Stimulated activated CD4-positive, alpha-beta T cell treated with anti-CD3 and anti-CD28 coated beads, Interleukin-1b, Interleukin-23, amount 100 ng/mL, for 1 hour (primary cell): ENCODE measurements at places on chromosomes 5 and 9.

DNA sequence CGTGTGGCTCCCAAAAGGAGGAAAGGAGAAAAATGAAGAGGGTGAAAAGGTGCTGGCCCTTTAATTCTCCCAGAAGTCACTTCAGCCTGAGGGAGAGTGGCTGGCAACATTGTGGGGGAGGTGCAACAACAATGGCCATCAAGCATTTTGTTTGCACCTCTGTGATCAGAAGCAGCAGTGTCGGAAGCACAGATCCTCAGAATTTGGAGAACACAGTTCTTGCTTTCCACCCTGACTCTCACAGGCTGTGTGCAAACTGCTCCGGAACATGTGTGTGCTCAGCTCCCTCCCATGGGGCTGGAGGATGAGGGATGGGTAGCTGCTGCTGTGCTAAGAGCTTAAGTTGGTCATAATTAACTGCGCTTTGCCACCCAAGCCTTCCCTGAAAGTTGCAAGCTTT is 127.1 kb downstream of the DPYSL3 start:
- DNase-seq = no peak

DNA sequence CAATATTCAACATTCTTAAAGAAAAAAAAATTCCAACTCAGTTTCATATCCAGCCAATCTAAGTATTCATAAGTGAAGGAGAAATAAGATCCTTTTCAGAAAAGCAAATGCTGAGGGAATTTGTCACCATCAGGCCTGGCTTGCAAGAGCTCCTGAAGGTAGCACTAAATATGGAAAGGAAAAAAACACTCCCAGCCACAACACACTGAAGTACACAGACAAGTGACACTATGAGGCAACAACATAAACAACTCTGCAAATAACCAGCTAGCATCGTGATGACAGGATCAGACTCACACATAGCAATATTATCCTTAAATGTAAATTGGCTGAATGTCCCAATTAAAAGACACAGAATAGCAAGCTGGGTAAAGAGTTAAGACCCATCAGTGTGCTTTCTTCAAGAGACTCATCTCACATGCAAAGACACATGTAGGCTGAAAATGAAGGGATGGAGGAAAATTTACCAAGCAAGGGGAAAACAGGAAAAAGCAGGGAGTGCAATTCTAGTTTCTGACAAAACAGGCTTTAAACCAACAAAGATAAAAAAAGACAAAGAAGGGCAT is 33.1 kb downstream of the ANKRD33B start:
- no peak for DNase-seq

- DNase-seq = no peak
Measured at GRCh38 chr5:94715768-94716167, 97.3 kb downstream of the SLF1 start.

- DNase-seq = no peak
Measured at GRCh38 chr5:2303431-2304100, 420.8 kb upstream of the IRX4 start.

DNA sequence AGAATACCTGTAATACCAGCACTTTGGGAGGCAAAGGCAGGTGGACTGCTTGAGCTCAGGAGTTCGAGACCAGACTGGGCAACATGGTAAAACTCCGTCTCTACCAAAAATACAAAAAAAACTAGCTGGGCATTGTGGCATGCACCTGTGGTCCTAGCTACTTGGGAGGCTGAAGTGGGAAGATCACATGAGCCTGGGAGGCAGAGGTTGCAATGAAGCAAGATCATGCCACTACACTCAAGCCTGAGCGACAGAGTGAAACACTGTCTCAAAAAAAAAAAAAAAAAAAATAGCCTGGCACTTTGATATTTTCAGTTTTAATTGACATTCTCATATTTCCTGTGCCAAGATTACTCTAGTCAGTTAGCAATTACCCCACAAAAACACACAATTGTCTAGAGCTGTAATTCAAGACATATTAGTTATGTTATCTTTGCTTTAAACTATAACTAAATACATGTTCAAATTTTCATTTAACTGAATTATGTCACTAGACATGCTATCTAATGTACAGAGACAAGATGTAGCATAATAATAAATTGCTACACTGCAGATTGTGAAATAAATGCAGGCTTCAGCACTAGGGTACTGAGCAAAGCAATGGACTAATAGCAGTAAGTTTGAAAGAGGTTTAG is 378.2 kb upstream of the GRAMD2B start:
- no peak for DNase-seq

GRCh38 chr9:35618325-35618727 is at the start of gene CD72:
Gene CD72, minus strand, starts transcription at chr9:35618413. Its CDS starts 110 bp downstream, at chr9:35618303.
- no peak for DNase-seq

GRCh38 chr9:98797491-98797890 is 1.1 kb upstream of the ANKS6 start:
- DNase-seq = no peak

- no peak for DNase-seq
Measured at GRCh38 chr5:17077440-17078233, 139.8 kb upstream of the BASP1 start.

DNA sequence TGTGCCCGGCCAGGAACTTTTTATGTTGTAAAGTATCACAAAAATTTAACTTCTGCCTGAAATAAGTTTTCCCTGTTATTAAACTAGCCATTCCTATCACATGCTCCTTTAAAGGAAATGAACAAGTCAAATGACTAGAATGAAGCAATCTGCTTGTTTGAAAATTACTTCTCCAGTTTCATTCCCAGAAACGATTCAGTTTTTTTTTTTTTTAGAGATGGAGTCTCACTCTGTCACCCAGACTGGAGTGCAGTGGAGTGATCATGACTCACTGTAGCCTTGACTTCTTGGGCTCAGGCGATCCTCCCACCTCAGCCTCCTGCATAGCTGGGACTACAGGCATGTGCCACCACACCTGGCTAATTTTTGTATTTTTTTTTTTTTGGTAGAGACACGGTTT is 13.3 kb upstream of the GNG10 start:
- no peak for DNase-seq

DNA sequence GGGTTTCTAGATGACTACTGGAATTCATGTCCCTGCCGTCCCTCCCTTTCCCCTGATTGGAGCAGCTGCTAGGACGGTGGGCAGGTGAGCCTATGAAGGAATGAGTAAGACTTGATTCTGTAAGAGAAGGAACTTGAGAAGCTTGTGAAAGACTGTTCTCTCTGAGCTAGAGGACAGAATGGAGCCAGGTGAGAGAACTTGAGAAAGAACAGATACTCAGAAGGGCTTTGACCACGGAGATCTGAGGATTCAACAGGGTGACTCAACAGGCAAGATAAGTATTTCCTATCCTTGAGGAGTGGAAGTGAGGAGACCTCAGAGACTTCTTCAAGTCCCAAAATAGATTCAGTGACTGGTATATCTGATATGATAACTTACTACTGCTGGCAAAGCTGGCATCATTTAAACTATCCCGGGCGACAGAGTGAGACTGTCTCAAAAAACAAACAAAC is 41.9 kb downstream of the HSDL2 start:
- DNase-seq = no peak

DNA sequence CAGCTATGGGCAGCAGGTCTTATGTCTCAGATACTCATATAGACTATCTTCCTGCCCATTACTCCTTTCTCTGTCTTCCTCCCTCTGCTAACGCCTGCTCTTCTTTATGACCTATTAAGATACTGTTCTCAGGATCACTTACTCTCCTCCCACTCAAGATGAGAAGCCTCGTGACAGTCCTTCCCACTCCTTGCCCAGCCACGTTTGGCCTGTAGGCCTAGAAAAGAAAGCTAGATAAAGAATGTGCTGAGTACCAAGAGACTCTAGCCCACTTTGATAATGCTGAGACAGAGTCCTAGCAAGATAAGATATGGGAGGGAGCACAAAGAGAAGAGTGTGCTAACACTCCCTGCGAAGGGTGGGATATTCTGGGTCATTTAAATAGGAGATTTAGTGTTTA is 6.8 kb upstream of the DENND4C start:
- DNase-seq = no peak

DNA sequence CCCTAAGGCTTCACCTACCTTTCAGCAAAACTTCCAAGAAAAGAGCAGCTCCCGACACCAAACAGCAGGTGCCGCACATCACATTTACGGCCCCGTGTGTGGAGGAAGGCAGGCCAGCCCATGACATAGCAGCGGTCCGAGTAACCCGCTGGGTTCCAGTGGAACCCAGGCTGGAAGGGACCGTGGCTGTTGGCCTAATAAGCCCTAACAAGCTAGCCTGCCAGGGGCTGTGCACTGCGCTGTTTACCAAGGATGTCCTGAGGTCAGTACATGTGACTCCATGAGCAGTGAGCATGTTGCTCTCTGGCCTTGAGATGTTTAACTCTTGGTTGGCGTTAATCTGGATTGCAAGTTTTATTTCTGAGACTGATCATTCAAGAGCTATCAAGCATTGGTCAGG is 131.5 kb downstream of the FSTL4 start:
- DNase-seq = no peak

DNA sequence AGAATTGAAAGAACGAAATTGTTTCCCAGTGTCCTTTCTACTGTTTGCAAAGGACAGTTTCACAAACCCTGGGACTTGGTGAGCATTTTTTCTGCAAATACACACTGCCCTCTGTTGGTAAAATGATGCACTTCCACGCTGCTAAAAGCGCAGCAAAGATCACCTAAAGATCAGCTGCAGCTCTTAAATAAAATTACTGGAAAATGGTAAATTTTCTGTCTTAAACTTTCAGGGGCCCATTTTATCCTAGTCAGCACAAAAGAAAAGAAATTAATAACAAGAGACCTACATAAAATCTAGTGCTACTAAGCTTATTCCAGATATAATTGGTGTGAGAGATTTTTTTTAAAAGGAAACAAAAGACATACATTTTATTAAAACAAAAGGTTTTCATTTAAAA is 566.0 kb downstream of the CAAP1 start:
- DNase-seq = no peak

DNA sequence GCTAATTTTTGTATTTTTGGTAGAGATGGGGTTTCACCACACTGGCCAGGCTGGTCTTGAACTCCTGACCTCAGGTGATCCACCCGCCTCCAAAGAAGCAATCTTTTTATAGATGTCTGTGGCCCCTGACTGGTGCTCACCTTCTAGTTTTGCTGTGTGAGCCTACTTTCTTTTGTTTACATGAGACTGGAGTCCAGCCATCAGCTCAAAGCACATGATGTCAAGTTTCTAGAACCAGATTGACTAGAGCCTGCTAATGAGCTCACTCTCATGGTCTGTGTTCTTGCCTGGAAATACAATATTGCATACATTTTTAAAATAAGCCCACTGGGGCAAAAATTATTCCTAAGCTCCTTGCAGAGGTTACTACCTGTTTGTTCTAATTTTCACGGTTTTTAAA is 102.9 kb upstream of the PIK3R1 start:
- DNase-seq = no peak

- no peak for DNase-seq
Measured at GRCh38 chr5:14143841-14144585, 871 bp downstream of the TRIO start.

DNA sequence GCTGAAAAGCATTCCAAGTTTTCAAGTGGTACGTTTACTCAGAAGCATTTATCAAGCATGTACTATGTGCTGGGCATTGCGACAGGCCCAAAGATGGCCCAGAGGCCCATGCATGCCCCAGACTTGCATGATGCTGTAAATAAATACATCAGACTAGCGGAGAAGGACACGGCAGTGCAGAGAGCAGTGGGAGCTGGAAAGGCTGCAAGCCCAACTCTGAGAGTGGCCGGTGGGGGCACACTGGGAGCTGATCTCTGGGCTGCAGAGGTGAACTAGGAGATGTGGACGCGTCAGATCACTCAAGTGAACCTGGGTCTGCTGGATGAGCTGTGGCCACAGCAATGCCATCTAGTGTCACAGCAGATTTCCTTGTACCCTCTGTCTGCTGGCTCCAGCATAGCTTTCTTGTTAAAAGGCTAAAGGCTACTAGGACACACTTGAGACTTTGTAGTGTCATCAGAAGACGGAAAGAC is 246.9 kb downstream of the FANCC start:
- DNase-seq = no peak

DNA sequence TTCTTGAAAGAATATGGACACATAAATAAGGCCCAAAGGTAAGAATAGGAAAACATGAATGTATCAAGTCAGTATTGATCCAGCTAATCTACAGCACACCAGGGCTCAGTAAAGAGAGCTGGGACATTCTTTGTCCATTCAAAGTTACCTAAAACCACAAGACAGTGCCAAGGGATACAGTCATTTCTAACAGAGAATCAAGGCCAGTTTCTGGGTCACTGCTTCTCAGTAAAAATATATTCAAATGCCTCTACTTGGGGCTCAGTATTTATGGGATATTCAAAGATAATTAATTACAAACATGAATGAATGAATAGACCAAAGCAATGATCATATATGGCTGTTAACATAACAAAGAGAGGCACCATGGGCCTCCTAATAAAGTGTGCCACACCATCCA is 34.9 kb downstream of the MTMR12 start:
- no peak for DNase-seq

DNA sequence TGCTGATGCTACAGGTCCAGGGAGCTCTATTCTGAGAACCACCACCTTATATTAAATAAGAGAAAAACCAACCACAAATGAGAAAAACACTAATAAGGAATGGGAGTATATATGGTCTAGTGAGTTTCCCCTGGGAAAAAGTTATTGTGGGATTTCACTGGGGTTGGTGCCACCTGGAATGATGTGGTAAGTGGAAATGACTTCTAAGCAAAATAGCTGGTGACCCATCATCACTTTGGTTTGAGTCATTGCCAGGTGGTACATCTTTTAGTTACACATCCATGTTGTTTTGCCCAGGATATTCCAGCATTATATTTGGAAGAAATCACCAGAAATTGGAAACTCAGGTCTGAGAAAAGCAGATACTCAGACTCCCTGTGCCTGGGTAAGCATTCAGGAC is 437.3 kb downstream of the DTWD2 start:
- DNase-seq = no peak

DNA sequence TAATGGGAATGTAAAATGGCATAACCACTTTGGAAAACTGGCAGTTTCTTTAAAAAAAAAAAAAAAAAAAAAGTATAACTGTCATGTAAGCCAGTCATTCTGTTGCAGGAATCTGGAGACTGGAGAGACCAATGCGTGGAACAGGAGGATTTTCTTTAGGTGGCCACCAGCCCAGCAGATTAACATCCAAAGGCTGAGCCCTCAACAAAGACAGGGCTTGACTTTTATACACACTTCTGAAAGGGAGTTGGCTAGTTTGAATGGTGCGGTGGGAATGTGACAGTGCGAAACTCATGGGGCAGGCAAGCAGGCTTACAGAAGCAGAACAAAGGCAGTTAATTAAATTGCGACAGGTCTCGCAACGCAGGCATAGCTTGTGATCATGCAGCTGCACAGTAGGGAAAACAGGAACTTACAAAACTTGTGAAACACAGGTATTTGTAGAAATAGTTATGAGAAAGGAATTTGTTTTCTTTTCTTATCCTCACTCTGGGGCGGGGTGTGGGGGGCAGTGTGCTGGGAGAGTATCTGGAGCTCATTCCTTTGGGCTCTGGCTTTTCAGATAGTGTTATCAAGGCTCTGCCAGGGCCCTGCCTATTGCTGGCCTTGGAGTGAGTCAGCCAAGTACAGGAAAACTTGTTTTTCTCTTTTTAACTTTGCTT is 12.0 kb downstream of the UIMC1 start:
- no peak for DNase-seq

- DNase-seq = no peak
Measured at GRCh38 chr9:123460091-123460490, 104.1 kb downstream of the CRB2 start.

GRCh38 chr5:145981589-145982571 is 45.5 kb downstream of the SH3RF2 start:
- DNase-seq = no peak
